ENCODE measurements at places on chromosomes 6 and 20. TPM values are rescaled to one million over a fixed set of nuclear protein-coding genes. Genes with fewer than 3 reads are reported as not detected.

Gene FAM83B
- total RNA-seq: 0.64 TPM

DNA sequence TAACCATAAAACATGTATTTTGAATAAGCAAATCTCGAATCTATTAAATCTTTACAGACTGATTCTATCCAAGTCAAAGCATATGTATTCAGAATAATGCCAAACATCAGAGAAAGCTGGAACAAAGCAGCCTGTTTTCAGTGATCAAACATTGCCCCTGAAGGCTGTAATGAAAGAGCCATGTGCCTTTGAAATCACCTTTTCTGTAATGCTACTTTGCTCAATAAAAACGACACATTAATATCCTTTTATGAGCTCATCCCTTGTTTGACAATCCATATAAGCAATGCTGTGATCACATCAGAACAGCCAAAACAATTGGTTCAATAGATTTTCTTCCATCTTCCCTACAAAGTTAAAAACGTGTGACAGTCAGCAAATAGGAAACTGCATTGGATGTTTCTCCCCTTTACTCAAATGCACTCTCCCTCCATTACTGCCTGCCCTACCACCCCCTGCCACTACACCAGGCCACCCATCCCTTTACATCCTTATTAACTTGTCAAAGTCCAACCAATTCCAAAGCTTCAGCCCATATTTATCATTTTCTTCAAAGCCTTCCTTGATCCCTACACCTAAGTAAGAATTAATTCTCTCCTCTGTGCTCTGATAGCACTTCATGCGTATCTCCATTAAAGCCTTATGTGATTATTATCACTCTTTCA is 42.0 kb downstream of the THEMIS start:
- DNase-seq: no peak

Gene HSPA1L
- 4.2 TPM for total RNA-seq

- no peak for DNase-seq
These were observed 31.3 kb upstream of the ZSCAN23 start for GRCh38 chr6:28474441-28475219.

DNA sequence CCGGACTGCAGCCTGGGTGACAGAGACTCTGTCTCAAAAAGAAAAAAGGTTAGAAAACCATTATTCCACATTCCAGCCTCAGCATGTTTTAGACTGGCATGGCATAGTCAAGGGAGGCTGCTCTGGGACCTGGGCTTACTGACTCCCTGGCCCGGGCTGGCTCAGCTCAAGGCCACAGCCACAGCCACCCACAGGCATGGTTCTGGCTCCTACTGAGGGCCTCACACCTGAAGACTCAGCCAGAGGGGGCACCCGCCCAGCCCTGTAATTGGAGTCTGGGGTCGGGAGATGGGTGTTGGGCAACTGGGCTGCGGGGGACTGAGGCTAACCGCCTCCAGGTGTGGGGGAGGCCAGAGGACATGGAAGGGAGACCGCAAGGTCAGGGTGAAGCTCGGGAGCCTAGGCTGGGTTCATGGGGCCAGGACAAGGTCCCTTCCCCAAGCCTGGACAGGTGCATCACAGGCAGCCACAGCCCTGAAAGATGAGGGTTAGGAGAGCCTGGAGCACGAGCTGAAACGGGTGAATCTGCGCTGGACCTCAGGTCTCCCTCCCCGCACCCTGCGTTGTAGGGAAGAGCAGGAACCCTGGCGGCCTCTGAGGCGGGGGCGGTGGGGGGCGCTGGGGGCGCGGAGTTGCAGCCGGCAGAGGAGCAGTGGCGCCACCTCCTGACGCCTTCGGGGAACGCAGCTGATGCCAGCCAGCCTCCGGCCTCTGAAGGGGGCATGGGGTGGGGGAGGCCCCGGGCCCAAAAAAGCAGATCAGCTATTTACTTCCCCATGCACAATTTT is 67.7 kb upstream of the SRSF6 start:
- DNase-seq: no peak

- peak; percentile 79 for DNase-seq
These were observed 14.0 kb downstream of the MRPS18A start for GRCh38 chr6:43673444-43674084.

Gene HDDC2
- total RNA-seq: 36.0 TPM

Gene RWDD2A
- 5.9 TPM for total RNA-seq

GRCh38 chr6:108738684-108739416 is 109.4 kb upstream of the ARMC2 start:
- no peak for DNase-seq

DNA sequence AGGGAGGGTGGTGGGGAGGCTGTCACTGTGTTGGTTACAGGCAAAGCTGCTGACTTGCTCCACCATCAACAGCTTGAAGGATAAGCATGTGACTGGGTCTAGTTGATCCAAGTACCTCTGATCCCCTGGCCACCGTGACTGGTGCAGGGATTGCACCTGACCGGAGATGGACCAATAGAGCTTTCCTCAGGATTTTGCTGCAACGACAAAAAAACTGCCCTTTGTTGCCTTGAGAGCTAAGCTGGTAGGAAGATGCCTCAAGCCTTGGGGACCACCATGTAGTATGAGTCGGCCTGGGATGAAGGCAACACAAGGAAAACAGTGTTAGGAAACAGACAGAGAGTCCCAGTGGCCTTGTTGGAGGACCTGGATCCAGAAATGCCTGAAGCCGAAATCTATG is 1.8 kb downstream of the OCSTAMP start:
- no peak for DNase-seq

Gene EYA2
- total RNA-seq: 6.6 TPM

DNA sequence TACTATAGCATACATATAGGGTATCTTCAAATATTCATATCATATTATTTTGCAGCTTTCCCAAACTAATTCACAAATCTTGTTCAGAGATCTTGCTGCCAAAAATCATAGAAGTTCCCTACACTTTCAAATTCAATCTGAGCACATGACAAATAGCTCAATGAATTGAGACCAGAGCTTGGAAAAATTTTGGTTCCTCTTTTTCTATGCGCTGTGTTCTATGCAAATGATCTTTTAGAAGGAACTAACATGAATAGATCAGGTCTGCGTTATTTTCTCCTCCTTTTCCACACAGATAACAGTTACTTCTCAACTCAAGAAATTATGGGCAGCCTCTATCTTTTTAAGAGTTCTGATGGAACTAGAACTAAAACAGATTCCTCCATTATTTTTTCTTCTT is 316.3 kb downstream of the ARHGAP18 start:
- DNase-seq: no peak

- no peak for DNase-seq
These were observed 157.9 kb downstream of the KIF16B start for GRCh38 chr20:16415071-16416053.

Gene RAET1L
- total RNA-seq: not detected

Measured in cerebellum (tissue), 4 donors.